NB4 (cell line): ENCODE measurements at places on chromosomes 5 and 9.

- DNase-seq = no peak
Measured at GRCh38 chr5:161546095-161546469, 443 bp downstream of the GABRB2 start.

GRCh38 chr9:106179191-106179590 is 484.9 kb downstream of the TMEM38B start:
- no peak for DNase-seq

DNA sequence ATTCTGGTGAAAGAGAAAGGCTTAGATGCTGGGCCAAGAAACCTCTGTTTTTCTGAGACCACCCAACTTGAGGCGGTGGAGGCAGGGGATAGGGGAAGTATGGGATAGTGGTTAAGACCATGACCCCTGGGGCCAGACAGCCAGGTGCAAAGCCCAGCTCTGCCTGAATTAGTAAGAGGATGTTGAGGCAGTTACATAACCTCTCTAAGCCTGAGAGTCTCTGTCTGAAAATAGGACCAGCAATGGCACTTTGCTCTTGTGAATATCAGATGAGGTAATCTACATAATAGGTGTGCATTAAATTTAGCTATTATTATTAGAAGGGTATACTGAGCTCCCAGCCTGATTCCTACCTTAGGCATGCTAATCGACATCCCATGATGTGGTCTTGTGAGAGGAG is 68.2 kb downstream of the DOCK2 start:
- DNase-seq = no peak

GRCh38 chr5:93302711-93303110 is 278.3 kb downstream of the NR2F1-AS1 start:
- DNase-seq = no peak

GRCh38 chr5:132065951-132066701 is 5.7 kb downstream of the IL3 start:
- no peak for DNase-seq

DNA sequence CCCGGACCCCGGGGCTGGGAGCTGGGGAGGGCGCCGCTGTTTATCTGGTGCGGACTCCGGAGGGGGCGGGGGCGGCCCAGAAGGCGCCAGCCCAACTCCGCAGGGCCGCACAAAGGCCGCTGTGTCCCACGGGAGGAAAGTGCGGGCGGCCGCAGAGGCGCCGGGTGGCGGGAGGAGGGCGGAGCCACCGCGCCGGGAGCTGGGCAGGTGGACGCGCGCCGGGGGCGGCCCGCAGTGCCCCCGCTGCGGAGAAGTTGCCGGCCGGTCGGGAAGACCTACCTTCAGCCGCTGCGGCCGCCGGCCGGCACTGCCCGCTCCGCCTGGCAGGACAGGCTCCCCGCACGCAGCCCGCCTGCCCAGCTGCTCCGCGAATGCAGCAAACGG is 43.6 kb downstream of the NACC2 start:
- peak; percentile 72 for DNase-seq

DNA sequence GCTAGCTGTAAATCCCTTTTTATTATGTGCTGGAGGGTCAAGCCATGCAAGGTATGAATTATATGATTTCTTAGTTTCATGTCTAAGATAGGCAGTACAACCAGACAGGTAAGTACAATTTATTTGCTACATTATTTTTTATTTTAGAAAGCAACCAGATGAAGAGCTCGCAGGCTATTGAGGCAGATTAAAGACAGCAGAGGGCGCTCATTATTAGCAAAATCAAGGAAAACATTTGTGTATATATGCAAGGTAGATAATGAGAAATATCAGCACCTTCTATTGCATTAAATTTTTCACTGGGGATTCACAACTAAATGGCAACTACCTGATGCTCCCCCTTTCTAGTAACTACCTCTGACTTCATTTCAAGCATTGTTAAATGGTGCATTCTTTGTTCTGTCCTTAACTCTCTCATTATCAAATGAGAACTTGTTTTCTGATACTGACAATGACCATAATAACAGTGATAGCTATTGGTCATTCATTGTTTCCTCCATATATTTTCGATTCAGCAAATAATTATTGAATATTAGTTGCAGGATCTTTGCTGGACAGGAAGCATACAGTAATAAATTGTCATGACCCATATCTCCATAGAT is 8.6 kb downstream of the SCGB3A2 start:
- DNase-seq = peak; percentile 47
